Kidney epithelial cell (primary cell): ENCODE measurements at places on chromosomes 2 and 18. TPM values are rescaled to one million over a fixed set of nuclear protein-coding genes. Genes with fewer than 3 reads are reported as not detected.

GRCh38 chr2:186949726-186950256 lies 100.8 kb upstream of the ZSWIM2 start:
- no peak for DNase-seq

- DNase-seq, result no peak
These were observed 5.8 kb downstream of the CUL3 start for GRCh38 chr2:224579411-224579810.

DNA sequence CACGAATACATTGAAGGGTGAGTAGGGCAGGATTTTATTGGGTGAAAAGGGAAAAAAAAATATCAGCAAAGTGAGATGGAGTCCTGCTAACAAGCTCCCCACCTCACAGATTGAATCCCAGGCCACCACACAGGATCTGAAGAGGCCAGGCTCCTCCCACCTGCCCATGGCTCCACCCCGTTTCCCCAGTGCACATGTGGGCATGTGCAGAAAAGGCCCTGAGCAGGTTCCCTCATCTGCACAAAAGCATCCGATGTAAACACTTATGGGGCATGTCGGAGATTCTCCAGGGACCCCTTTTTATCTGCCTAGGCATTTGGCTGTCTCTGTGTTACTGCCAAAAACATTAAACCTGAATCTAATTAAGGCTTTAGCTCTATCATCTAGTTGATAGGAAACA lies 35.2 kb downstream of the SKA1 start:
- no peak for DNase-seq

The LAMA1 gene
- 29.5 and 36.6 TPM in 2 replicates for total RNA-seq
